Small intestine (tissue), 16 donors: ENCODE measurements at places on chromosomes 1 and 21.

GRCh38 chr1:26276432-26276838, 3.5 kb upstream of the SH3BGRL3 start:
- DNase-seq, result peak; percentile 46

- no peak for DNase-seq
Observed at GRCh38 chr1:211833174-211833820, 2.7 kb upstream of the LPGAT1 start.

DNA sequence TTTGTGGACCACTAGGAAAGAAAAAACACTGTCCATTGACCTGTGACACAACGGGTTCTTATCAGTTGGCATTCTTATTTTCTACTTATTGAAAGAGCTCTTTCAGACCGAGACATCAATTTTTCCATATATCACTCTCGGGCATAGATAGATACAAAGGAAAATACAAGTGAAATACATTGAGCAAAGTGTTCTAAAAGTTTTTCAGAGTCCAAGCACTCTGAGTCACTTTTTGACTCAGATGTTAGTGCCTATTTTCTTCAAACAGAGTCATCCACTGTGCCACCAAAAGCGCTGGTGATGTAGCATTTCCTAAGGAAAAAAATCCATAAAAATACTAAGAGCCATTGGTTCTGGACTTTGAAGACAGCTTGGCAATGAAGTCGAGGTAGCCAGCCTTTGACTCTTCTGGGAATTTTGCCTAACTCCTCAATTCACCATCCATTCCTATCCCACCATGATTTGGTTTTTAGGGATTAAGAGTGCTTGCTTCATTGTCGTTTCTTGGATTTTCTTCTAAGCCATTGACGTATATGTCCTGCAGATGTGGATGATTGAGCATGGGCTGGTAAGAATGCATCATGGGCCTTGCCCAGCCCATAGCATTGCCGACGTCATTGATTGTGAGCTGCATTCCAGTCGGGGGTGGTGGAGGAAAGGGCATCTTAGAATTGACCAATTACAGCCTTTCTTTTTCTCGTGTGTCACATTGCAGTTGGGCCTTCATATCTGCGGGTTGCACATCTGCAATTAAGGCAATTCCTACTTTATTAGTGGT, 10.6 kb downstream of the GALNT2 start:
- no peak for DNase-seq

- DNase-seq, result peak; percentile 12
Observed at GRCh38 chr1:93079685-93080141, 630 bp downstream of the MTF2 start.

- DNase-seq, result no peak
Observed at GRCh38 chr1:200934676-200935245, 40.1 kb downstream of the INAVA start.

DNA sequence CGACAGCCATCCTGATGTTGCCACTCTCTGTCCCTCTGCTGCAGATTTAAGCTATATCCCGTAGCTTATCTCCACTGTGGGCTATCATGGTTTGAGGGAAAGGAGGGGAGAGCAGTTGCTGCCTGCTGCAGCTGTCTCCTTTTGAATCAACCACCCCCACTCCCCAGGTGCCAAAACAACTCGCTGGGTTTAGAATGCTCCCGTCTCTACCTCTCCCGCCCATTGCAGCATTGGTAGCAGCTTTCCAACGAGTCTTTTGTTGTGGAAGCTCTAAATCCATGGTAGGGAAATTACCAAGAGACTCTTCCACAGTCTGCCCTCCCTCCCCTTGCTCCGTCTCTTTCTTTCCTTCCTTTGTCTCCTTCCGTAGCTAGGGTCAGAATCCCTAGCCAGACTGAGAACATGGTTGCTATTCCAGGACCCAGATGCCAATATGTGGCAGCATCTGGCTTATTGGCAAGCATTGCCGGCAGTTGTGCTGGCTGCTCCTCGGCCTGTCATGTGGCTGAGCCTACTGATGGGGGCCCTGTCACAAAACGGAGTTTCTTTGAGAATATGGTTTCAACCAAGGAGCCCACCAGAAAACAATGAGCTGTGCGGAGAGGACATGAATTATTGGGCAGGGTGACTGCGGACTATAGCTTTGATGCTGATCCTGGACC, 230.7 kb downstream of the RPS6KC1 start:
- DNase-seq, result no peak

DNA sequence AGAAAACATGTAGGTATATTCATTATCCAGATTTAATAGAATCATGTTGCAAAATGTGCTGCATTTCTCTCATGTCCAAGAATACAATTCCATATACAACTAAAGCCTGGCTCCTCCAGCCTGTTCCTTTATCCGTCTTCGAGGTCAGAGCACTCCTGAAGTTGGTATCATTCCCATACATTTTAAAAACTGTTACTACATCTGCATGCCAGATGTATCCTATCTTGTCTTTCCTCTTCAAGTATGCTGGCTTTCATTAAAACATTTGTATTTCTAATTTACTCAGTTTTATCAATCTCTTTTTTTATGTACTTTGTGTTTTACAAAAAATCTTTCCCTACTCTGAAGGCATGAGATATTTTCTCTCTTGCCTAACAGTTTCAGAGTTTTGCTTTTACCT, 536.6 kb upstream of the USP24 start:
- DNase-seq, result no peak

DNA sequence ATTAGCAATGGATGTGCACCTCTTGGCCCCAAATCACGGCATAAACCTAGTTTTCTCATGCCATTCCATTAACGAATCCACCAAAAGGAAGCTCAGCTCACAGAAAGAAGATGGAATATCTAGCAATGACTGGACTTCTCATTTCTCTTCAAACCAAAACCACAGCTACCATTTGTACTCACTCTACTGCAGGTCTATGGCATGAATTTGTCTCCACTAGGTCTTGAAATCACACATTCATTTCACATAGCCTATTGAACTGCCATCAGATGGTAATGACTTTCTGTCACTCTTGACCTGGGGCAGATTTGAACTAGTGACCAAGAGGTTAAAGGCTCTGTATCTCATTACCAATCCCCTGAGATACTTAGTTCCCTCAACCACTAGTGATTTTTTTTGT, 382.7 kb downstream of the DPYD start:
- no peak for DNase-seq

DNA sequence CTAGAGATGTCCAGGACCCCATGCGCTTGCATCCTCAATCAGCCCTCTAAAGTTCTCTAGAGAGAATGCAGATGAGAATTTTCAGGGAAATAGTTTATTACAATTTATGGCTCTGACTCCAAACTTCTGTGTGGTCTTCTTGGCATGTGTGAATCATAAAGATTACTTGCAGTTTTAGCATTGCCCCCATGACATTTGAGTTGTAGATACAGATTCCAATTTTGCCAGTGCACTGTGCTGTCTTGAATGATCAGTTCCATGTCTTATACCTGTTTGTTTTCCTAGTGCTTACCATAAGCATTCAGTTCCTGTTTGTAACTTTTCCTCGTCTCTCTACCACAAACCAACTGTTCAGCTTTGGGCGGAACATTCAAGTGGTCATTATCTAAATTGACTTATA, 4.8 kb downstream of the KRTAP21-3 start:
- no peak for DNase-seq

GRCh38 chr1:20551161-20551560, 1.2 kb upstream of the FAM43B start:
- no peak for DNase-seq

- DNase-seq, result no peak
Observed at GRCh38 chr1:206737729-206738201, 32.8 kb upstream of the IL19 start.

DNA sequence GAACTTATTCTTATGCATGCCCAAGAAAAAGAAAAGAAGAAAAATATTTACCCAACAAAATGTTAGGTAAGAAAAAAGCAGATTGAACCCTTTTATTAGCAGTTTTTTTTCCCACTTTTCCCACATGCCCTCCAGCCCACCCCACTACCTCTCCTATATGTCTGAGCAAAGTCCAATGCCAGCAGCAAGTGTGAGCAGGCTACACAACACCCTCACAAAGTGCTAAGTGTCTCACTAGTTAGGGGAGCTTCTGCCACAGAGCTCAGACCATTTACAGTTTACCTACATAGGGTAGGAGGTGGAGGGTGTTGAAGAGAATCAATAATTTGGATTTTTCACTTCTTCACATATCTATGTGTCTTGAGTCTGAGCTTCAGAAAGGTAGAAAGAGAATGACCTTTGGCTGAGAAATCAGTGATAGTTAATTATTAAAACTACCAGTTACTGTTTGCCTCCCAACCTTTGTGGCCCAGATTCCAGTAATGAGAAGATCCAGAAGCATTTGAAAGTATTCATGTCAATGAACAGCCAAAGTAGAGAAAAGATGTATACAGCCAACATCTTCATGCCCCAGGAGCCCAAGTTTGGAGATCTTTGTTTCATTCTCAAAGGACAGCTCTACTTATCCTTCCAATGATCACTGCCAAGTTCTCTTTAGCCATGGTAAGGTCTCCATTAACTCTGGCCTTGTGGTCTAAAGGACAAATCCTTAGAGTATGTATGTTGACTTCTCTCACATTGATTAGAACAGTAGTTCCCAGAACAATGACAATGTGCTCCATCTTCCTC, 26.2 kb downstream of the OR10J5 start:
- peak; percentile 72 for DNase-seq

DNA sequence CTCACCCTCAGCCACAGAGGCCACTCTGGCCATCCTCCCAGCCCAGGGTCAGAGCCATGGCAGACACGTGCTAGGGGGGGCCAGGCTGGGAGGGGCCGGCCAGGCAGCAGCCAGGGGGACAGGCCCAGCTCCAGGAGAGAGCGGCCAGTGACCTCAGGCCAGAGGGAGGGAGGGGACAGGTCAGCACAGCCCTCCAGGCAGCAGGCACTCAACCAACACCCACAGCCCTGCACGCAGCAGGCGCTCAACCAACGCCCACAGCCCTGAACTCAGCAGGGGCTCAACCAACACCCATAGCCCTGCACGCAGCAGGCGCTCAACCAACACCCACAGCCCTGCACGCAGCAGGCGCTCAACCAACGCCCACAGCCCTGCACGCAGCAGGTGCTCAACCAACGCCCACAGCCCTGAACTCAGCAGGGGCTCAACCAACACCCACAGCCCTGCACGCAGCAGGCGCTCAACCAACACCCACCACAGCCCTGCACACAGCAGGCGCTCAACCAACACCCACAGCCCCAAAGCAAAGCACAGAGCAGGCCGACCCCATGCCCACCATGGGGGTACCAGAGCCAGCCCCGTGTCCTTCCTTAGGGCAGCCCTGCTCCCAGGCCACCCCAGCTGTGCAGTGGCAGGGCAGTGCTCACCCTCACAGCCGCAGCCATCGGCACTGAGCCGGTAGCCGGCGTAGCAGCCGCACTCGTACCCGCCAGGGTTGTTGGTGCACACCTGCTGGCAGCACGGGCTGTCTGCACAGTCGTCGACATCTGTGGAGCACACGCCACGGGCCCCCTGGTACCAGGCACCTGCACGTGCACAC, 55.9 kb downstream of the ARHGEF16 start:
- DNase-seq, result no peak

GRCh38 chr1:187839873-187840272, 1011.1 kb downstream of the PLA2G4A start:
- no peak for DNase-seq

GRCh38 chr1:108933944-108934343, 29.3 kb downstream of the CLCC1 start:
- no peak for DNase-seq

GRCh38 chr1:33301273-33301984, 19.5 kb downstream of the A3GALT2 start:
- DNase-seq, result no peak

GRCh38 chr1:202501281-202501680, 152.8 kb downstream of the PPP1R12B start:
- peak; percentile 29 for DNase-seq

DNA sequence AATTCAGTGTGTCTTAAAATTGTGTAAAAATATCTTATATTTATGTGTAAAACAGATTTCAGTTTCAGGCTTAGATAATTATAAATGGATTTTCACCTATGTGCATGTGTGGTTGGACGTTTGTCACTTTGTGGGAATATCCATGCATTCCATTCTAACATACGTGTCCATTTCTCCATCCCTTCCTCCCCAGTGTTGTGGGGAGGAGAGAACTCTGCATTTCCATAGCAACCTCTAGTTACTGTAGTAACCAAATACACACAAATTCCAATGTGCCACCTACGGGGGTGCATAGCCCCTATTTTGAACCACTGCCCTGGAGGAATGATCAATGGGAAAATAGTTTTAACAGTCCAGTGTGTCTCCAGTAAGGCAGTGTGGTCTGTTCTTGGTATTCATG, 79.0 kb downstream of the RASAL2 start:
- DNase-seq, result no peak

DNA sequence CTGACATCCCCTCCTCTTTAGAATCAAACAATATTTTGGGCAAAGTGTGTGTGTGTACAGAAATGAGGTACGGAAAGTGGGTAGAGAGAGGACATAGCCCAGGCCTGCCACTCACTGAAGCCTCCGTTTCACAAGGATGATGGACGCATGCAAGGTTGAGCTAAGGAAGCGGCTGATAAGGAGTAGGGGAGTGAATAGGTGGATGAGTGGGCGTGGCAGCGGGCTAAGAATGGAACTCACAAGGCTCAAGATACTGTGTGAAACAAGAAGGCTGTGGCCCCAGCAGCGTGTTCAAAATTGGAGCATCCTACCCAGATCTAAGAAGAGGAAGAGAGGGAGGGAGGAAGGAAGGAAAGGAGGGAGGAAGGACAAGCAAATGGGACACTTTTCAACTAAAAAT, 37.5 kb downstream of the VWA5B1 start:
- DNase-seq, result no peak

- no peak for DNase-seq
Observed at GRCh38 chr1:80666073-80666472, 1134.7 kb upstream of the ADGRL2 start.

- no peak for DNase-seq
Observed at GRCh38 chr1:201268604-201269151, 14.6 kb upstream of the PKP1 start.

GRCh38 chr1:161388639-161389038, 21.0 kb upstream of the CFAP126 start:
- no peak for DNase-seq

DNA sequence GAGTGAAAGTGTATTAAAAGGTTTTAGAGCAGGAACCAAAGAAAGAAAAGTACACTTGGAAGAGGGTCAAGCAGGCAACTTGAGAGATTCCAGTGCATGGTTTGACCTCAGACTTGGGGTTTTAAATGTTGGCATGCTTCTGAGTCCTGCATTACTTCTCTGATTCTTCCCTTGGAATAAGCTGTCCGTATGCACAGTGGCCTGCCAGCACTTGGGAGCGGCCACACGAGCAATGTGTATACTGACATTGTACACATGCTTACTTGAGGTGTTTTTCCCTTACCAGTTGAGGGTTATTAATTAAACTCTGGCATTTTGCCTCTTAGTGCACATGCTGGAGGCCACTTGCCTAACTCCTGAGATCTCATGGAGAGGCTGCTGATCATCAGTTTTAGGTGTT, 786.6 kb upstream of the RGS18 start:
- DNase-seq, result no peak

GRCh38 chr21:38236232-38236631, 20.6 kb upstream of the KCNJ15 start:
- DNase-seq, result no peak
